Skin of body (tissue), 3 donors: ENCODE measurements at places on chromosomes 11 and 22.

GRCh38 chr11:44404301-44404700, 94.4 kb upstream of the ALX4 start:
- no peak for DNase-seq

DNA sequence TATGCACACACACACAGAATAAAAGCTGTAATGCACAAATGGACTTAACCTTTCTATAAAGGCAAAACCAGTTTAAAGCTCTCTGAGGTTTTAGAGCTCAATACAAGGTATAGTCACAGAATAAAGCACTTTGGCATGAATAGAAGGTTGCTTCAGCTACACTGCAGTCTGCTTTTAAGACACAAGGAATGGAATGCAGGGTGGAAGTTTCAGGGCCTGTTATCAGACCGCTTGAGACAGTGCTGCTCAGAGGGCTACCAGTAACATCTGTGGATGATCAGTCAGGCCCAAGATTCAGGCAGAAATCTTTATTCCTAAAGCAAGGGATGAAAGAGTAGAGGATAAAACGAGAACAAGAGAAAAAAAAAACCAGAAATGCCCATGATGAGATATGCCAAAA, 46.7 kb downstream of the CD44 start:
- no peak for DNase-seq

GRCh38 chr11:119651802-119652584, 77.0 kb downstream of the NECTIN1 start:
- DNase-seq = no peak

- DNase-seq = no peak
Observed at GRCh38 chr11:46100670-46101069, 20.6 kb downstream of the PHF21A start.

- DNase-seq = no peak
Observed at GRCh38 chr22:44329179-44329796, 16.5 kb upstream of the SHISAL1 start.

- no peak for DNase-seq
Observed at GRCh38 chr11:23370580-23371275, 510.5 kb upstream of the CCDC179 start.

GRCh38 chr11:7520011-7520942, 6.5 kb downstream of the PPFIBP2 start:
- DNase-seq = no peak

GRCh38 chr22:31474743-31475142, 14.9 kb downstream of the EIF4ENIF1 start:
- no peak for DNase-seq

DNA sequence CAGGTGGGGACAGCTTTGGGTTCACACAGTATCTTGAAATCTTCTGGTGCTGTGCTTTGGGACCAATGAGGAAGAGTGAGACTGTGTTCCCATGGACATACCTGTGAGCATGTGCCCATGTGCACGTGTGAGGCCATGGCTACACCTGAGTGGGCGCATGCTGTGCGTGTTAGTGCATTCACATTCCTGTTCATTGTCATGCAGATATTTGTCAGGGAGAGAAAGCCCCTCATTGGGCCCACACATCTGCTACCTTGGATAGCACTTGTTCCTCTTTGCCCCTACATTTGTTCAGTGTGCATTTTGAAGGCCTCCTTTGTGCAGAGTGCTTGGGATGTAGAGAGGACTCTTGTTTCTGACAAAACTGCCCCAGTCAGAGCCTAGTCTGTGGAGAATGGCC, 154.3 kb upstream of the E2F8 start:
- no peak for DNase-seq

DNA sequence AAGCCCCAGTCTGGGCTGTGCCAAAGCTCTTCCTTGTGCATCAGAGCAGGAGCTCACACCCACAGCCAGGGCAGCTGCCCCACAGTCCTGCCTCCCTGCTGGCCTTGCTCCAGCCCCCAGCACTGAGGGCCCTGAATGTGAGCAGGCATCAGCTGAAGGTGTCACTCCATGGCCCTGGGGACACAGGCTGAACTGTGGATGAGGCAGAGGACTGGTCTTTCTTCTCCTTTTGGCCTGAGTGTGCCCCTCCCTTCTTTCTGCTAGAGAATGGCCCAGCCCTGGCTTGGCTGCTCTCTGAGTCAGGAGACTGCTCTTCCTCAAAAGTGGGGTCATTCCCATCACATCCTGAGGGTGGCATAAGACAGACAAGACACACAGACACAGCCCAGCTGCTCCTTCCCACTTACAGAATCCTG, 16.2 kb downstream of the OTOG start:
- no peak for DNase-seq

DNA sequence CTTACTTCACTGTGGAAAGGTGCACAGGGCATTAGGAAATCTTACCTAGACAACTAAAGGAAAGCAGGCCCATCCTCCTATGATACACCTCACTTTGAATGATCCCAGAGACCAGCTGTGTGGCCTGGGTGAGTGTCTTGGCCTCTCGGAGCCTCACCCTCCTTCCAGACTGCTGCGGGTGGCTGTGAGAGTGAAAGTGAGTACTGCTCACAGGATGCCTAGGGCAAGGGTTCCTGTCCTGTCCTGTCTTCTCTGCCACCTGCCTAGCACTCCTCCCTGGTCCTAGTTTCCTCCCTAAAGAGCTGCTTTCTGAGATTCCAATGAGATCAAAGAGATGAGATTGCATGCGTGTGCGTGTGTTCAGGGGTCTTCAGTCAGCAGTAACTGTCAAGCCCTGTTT, 19.5 kb upstream of the ADORA2A start:
- DNase-seq = no peak

GRCh38 chr22:47576908-47577307, 814.5 kb downstream of the TBC1D22A start:
- no peak for DNase-seq

- no peak for DNase-seq
Observed at GRCh38 chr11:46832511-46833214, 13.4 kb downstream of the CKAP5 start.

- peak; percentile 76 for DNase-seq
Observed at GRCh38 chr11:65637794-65638419, at the start of gene SIPA1. TSS of gene SIPA1 (plus strand) at chr11:65638101. CDS start at chr11:65640922, 2,821 bp downstream.

- no peak for DNase-seq
Observed at GRCh38 chr11:48106166-48106565, 110.4 kb upstream of the OR4B1 start.

GRCh38 chr22:20184501-20185165, 33.8 kb upstream of the CCDC188 start:
- DNase-seq = no peak

- DNase-seq = peak; percentile 79
Observed at GRCh38 chr11:128548649-128549255, 38.6 kb downstream of the ETS1 start.

DNA sequence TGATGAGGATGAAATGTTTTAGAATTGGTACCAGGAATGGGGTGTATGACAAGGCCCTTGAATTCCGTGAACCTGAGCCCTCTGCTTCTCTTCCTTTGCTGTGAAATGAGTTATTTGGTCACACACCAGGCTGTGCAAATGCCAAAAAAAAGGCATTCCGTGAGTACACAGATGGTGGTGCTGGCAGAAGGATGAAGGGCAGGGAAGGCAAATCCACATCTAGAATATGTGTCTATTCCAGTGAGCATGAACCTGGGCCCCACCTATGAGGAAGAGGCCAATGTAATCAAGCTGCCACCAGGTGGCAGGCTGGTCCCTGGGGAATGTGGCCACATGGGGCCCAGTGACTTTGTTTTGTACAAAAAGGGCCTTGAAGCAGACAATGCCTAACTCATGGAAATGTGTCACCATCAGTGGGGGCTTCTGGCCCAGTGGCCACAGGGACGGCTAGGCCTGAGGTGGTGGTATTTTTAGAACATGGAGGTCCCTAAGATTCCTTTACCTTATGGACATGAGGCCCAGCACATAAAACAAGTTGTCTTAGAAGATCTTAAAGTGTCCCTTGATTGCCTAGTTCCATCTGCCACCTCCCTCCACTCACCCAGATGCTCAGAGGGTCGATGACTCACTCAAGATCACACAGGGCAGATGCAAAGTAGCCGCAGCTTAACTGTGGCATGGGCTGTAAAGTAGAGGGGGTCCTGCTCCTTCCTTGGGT, 3.9 kb upstream of the RNF215 start:
- DNase-seq = no peak

DNA sequence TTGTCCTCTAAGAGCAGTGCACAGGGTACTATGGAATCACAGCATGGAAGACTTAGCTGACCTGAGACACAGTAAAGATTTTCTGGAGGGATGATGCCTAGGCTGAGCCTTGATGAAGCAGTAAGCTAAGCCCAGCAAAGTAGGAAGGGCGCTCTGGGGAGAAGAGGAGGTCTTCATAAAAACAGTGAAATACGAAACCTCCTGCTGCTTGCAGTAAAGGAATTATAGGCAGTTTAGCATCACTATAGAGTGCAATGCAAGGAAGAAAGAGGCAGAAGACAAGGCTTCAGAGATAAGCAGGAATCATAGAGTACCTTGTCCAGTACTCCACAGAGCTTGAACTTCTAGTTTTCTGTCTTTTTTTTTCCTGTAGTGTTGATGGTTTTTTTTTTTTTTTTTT, 555.7 kb upstream of the CADM1 start:
- DNase-seq = no peak

- DNase-seq = no peak
Observed at GRCh38 chr22:29670626-29671025, 49.2 kb upstream of the CABP7 start.

GRCh38 chr22:28911304-28911690, 27.9 kb downstream of the ZNRF3 start:
- DNase-seq = no peak

- DNase-seq = no peak
Observed at GRCh38 chr11:44624761-44625221, 59.3 kb downstream of the CD82 start.

DNA sequence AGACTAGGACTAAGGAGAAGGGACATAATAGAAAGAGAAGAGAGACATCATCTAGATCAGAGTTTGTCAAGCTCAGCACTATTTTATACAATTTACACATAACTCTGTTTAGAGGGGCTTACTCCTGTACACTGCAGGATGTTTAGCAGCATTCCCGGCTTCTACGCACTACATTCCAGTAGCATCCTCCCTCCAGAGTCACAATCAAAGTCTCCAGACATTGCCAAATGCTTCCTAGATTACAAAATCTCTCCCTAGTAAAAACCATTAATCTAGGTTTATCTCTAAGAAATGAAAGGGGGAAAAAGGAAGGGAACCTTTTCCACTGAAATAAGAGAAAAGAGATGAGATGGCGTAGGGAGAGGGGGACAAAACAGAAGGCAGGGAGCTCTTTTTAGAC, 4.0 kb downstream of the USP28 start:
- DNase-seq = no peak

- DNase-seq = no peak
Observed at GRCh38 chr11:86793307-86793706, 7.0 kb upstream of the PRSS23 start.

GRCh38 chr11:8327761-8328192, 64.1 kb upstream of the LMO1 start:
- DNase-seq = no peak

DNA sequence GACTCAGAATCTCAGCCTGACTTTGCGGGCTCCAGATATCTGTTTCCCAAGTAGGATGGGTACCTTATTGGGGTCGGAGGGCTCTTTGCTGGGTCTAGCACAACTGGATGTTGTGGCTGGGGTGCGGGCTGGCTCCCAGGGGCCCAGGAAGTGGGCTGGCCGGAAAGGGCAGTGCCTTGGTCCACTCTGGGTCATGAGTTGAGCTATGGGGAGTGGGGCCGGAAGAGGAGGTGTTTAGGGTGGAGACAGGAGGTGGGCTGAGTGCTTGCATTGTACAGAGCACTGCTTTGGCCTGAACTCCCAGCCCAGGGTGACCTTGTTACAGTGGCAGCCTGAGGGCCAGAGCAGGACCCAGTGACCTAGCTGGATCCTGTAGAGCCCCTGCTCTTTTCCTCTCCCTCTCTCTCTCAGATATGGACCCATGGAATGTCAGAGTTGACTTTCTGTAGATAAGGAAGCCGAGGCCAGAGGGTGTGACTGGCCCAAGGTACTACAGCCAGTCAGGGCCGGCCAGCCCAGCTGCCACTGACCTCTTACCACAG, 13.2 kb downstream of the PHLDB1 start:
- DNase-seq = no peak

DNA sequence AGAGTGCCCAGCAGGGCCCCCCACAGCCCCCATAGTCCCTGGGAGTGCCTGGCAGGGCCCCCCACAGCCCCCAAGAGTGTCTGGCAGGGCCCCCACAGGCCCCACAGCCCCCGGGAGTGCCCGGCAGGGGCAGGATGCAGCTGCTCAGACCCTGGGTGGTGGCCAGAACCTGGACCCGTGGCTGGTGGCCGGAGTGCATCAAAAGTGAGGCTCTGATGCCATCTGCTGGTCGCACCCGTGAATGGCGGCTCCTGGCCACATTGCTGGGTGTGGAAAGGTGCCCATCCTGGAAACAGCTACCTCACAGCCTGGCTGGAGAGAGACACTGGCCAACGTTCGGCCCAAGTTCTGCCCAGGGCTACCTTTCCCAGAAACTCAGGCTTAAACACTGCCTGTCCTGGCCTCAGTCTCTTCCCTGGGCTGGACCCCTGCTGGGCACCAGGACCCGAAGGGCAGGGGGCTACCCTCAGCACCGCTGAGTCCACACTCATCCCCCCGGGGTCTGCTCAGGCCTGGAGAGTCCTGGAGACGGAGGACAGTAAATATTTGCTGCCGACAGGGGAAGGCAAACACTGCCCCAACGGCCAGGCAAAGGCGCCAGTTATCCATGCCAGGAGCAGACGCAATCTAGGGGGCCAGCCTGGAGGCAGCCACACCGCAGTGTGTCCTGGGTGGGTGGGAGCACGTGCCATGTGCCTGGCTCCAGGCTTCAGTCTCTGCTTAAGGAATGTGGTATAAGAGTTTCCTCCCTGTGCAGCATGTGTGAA, 4.4 kb downstream of the INS start:
- no peak for DNase-seq

- DNase-seq = no peak
Observed at GRCh38 chr22:29260601-29261315, 7.0 kb downstream of the RHBDD3 start.

GRCh38 chr11:6468712-6469495, 4.8 kb downstream of the TRIM3 start:
- DNase-seq = peak; percentile 63
